ENCODE measurements at places on chromosomes 5 and 9. TPM values are rescaled to one million over a fixed set of nuclear protein-coding genes. Genes with fewer than 3 reads are reported as not detected.

OXCT1 gene
- 49.3 TPM for polyA plus RNA-seq

SPATA31E1 gene
- polyA plus RNA-seq: not detected

GLRA1 gene
- polyA plus RNA-seq: 0.08 TPM

GZMA gene
- 1.2 TPM for polyA plus RNA-seq

- no peak for DNase-seq
Measured at GRCh38 chr5:72477176-72477575, 30.0 kb downstream of the ZNF366 start.

GRCh38 chr9:98019098-98019497 lies 36.0 kb downstream of the ANP32B start:
- DNase-seq: no peak

- DNase-seq: no peak
Measured at GRCh38 chr9:135253305-135254004, 166.0 kb downstream of the OLFM1 start.

DNA sequence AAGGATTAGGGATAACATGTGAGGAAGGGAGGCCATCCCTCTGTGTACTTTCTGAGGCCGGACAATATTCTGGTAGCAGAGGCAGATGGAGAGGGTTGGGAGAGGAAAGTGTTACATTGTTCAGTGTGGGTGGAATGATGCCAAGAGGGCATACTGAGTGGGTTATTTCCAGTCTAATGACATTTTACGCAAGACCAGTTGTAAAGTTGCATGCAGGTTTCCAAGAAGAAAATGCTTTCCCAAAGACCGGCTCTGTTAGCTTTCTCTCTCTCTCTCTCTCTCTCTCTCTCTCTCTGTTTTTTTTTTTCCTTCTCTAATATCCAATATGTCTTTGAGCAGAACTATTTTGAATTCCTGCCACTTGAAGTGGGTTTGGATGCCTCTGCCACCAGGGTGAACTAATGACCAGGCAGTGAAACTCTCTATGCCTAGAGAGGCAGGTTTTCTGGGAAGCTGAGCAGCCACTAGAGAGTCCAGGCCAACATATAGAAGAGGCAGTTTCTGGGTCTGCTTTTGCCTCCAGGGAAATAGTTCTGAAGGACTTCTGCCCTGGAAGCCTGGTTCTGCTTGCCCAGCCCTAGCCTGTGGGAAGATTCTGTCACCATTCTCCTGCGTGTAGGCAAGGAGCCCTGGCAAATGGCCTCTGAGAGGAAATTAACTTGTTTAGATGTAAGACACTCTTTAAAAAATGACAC lies 24.4 kb upstream of the ZNF366 start:
- no peak for DNase-seq

GRCh38 chr9:94676446-94677131 lies 37.3 kb upstream of the FBP1 start:
- DNase-seq: no peak
